Heart right ventricle (tissue), 16 donors: ENCODE measurements at places on chromosomes 12 and 14. TPM values are rescaled to one million over a fixed set of nuclear protein-coding genes. Genes with fewer than 3 reads are reported as not detected.
A peak's percentile ranks its signal among the peaks of the same experiment; 100 is the strongest.

GRCh38 chr14:52790756-52791222 lies 618 bp downstream of the GNPNAT1 start:
- no peak for DNase-seq
- H3K4me3 ChIP-seq, result peak overlapping the region; percentile 57
- H3K36me3 ChIP-seq, result no peaks in the 10 kb centered on the region
- peak overlapping the region; percentile 94 for H3K27ac ChIP-seq

- H3K4me1 ChIP-seq, result no peaks in the 10 kb centered on the region
- no peaks in the 10 kb centered on the region for H3K36me3 ChIP-seq
- no peaks in the 10 kb centered on the region for H3K27me3 ChIP-seq
- H3K4me3 ChIP-seq, result no peak overlapping the region
Observed at GRCh38 chr14:104522926-104523545, 56.5 kb upstream of the C14orf180 start.

DNA sequence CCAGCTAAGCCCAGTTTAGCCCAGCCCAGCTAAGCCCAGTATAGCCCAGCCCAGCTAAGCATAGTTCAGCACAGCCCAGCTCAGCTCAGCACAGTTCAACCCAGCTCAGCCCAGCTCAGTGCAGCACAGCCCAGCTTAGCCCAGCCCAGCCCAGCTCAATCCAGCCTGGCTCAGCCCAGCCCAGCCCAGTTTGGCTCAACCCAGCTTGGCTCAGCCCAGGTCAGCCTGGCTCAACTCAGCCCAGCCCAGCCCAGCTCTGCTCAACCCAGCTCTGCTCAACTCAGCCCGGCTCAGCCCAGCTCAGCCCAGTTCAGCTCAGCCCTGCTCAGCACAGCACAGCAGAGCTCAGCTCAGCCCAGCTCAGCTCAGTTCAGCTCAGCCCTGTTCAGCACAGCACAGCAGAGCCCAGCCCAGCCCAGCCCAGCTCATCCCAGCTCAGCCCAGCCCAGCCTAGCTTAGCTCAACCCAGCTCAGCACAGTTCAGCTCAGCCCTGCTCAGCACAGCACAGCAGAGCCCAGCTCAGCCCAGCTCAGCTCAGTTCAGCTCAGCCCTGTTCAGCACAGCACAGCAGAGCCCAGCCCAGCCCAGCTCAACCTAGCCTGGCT lies 330.9 kb downstream of the TMEM121 start:
- peak; percentile 2 for DNase-seq
- no peaks in the 10 kb centered on the region for H3K36me3 ChIP-seq
- H3K27me3 ChIP-seq, result peaks cover 4% of the 10 kb centered on the region
- no peak overlapping the region for H3K27ac ChIP-seq

DNA sequence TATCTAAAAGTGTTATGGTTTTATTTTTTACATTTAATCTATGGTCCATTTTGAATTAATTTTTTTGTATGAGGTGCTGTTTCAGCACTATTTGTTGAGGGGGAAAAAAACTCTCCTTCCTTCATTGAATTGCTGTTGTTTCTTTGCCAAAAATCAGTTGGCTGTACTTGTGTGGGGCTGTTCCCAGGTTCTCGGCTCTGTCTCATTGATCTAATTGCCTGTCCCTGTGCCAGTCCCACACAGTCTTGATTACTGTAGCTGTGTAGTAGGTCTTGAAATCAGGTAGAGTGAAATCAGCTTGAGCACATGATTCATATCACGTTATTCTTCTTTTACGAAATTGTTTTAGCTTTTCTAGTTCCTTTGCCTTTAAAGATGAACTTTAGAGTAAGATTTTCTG lies 109.7 kb downstream of the ADGRD1 start:
- no peaks in the 10 kb centered on the region for H3K36me3 ChIP-seq
- no peaks in the 10 kb centered on the region for H3K27me3 ChIP-seq
- H3K4me3 ChIP-seq, result no peak overlapping the region
- DNase-seq, result no peak

DNA sequence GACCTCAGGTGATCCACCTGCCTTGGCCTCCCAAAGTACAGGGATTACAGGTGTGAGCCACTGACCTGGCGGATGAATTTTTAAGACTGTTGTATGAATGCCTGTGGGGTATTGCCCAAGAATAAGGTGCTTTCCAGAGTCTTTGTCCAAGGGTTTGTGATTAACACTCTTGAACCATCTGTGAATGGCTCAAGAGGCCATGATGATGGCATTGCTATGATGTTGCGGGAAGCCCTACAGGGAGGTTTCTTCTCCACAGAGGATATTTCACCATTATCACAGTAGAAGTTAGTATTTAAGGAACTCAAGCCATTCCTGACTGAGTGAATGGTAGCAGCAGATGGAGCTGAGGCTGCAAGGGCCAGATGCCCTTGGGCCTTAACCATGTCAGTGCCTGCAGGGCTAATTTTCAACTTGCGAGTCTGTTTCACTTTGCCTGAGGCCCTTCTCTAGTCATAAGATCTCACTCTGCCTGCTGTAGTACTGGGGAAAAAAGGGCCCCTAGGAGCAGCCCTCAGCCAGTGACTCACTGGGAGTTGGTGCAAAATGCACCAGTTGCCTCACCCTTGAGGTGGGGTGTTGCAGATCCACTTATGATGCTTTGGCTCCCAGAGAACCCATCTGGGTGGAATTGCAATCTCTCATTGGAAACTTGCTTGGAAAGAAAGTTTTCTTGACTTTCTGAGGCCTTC lies 108.6 kb upstream of the FLRT2 start:
- H3K36me3 ChIP-seq, result no peaks in the 10 kb centered on the region
- H3K4me3 ChIP-seq, result no peak overlapping the region
- H3K4me1 ChIP-seq, result peaks cover 3% of the 10 kb centered on the region
- no peak overlapping the region for H3K27ac ChIP-seq
- no peak for DNase-seq
- H3K27me3 ChIP-seq, result no peaks in the 10 kb centered on the region

GRCh38 chr12:47134005-47134404 lies 54.2 kb upstream of the AMIGO2 start:
- H3K27ac ChIP-seq, result no peak overlapping the region
- no peak overlapping the region for H3K4me3 ChIP-seq
- H3K4me1 ChIP-seq, result no peaks in the 10 kb centered on the region
- H3K27me3 ChIP-seq, result no peaks in the 10 kb centered on the region
- no peak for DNase-seq

DNA sequence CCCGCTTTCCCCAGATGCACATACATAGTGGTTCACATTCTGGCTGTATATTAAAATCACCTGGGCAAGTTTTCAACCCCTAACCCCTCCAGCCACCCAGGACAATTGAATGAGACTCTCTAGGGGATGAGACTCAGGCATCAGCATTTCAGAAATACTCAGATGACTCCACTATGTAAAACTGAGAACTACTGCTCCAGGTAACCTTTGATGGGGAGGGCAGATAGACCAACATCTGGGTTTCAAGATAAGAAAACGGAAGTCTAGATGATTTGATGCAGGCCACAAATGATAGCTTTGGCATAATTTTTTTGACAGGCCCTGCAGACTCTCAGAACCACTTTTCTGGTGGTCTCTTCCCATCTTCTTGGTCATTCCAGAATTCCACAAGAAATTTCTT lies 341.1 kb downstream of the EMP1 start:
- no peak overlapping the region for H3K27ac ChIP-seq
- no peak for DNase-seq
- H3K4me3 ChIP-seq, result no peak overlapping the region
- peaks cover 23% of the 10 kb centered on the region for H3K27me3 ChIP-seq

DNA sequence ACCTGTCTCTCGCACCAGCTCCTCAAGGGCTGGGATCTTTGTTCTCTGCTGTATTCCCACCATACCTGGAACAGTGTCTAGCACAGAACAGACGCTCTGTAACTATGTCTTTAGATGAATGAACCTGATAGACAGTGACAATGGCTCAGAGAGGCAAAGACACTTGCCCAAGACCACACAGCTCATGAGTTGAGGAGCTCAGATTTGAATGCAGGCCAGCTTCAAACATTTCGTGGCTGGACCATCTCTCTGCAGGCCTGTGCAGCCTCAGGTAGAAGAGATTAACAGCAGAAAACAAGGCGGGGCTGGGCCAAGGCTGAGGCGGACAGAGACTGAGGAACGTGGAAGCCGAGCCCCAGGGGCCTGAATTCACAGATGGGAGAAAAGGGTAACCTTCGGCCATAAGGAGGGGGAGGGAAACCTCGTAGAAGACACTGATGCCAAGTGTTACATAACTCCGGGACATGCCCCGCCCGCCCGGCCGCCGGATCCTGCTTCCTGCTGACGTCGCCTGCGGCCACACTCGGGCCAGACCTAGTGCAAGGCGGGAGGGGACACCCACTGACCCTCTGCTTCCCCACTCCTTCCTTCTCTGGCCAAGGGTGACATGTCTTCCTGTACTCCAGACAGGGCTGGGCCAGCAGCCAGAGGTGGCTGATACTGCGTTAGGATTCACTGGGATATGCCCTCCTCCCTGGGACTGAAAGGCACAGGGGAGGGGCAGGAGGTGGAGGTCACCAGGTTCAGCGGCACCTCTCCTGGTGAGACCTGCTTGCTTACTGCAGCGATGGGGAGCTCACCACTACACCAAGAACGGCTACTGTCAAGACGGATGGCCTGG lies 86.8 kb downstream of the RFLNA start:
- peak overlapping the region; percentile 88 for H3K27ac ChIP-seq
- peaks cover 8% of the 10 kb centered on the region for H3K36me3 ChIP-seq
- DNase-seq, result peak; percentile 95
- no peaks in the 10 kb centered on the region for H3K27me3 ChIP-seq
- no peak overlapping the region for H3K4me3 ChIP-seq

The GUCY2C gene
- total RNA-seq, result 0.06 TPM

The PLCZ1 gene
- not detected for total RNA-seq

The ASB8 gene
- total RNA-seq, result 73.4 TPM

The RD3L gene
- 25.1 TPM for total RNA-seq

The DLK1 gene
- total RNA-seq, result 6.8 TPM

The IL31 gene
- not detected for total RNA-seq

The PIWIL1 gene
- total RNA-seq, result not detected

The MANSC1 gene
- 10.5 TPM for total RNA-seq
